ENCODE measurements at places on chromosomes 5 and 9.

GRCh38 chr9:3508521-3509291, 17.1 kb downstream of the RFX3 start:
- DNase-seq, result no peak

GRCh38 chr5:43000111-43000840, 39.8 kb downstream of the ANXA2R start:
- DNase-seq, result no peak

GRCh38 chr5:67636091-67636490, 439.5 kb upstream of the CD180 start:
- DNase-seq, result no peak

- DNase-seq, result no peak
Observed at GRCh38 chr9:5832071-5832537, 813 bp downstream of the ERMP1 start.

GRCh38 chr5:80720181-80720580, 65.4 kb upstream of the DHFR start:
- DNase-seq, result no peak

DNA sequence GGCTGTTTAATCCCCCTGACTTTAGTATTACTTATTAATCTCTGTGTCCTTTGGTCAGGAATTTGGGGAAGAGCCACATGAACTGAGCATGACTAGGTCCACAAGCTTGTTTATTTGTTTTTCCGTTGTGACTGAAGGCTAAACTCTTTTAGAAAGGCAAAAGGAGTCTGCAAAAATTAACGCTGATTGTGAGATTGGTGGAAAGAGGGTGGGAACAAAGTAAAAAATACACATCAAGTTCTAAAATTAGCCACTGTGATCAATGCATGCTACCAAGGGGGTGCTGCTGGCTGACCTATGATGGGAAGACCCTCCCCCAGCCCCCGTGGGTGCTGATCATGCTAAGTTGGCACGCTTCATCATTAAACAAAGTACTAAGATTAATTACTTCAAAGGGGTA, 356.8 kb downstream of the ADGRV1 start:
- DNase-seq, result no peak
